AG09309 (cell line): ENCODE measurements at places on chromosomes 4 and X.

DNA sequence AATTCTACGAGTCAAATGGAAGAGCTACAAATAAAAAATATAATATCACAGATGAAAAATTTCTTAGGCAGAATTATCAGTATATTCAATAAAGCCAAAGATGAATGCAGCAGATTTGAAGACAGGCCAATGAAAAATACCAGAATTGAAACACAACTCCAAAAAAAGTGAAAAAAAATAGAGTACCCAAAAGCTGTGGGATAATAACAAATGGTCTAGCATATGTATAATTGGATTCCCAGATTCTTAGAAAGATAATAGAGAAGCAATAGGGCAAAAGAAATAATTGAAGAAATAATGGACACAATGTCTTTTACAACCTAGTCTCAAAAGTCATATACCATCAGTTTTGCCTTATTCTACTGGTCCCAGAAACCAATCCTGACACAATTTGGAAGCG is 4.4 kb downstream of the ANAPC10 start:
- DNase-seq: no peak

DNA sequence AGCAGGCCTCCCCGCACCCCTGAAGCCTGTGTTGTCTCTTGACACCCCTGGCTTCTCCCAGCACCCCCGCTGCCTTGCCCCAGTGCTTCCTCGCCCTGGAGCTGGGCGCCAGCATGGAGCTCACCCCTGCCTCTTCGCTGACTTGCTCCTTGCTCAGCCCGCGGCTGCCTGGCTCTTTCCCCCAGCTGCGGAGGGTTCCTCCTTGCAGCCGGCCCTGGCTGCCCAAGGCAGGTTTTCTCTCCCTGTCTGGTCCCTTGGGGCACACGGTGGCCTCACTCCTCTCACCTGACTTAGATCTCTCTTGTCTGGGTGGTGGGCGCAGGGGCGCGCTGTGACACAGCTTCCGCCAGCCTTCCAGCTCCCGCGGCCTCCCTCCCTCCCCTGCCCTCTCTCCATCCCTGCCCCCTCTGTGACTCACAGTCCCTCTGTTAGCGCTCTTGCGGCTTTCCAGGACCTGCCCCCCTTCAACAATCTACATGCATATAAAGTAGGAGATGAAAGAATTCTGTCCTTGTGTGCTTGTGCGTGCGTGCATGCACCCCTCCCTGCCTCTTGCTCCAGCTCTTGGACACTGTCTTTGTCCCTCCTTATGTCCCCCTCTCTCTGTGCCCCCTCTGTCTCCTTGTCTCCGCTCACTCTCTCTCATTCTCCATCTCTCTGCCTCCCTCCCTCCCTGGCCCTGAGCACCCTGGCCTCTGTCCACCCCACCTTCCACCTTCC is 2.2 kb downstream of the PLXNB3 start:
- DNase-seq: no peak

- no peak for DNase-seq
Measured at GRCh38 chr4:102308032-102308799, 37.1 kb downstream of the SLC39A8 start.

- peak; percentile 67 for DNase-seq
Measured at GRCh38 chr4:156322592-156322991, 368.9 kb upstream of the CTSO start.

DNA sequence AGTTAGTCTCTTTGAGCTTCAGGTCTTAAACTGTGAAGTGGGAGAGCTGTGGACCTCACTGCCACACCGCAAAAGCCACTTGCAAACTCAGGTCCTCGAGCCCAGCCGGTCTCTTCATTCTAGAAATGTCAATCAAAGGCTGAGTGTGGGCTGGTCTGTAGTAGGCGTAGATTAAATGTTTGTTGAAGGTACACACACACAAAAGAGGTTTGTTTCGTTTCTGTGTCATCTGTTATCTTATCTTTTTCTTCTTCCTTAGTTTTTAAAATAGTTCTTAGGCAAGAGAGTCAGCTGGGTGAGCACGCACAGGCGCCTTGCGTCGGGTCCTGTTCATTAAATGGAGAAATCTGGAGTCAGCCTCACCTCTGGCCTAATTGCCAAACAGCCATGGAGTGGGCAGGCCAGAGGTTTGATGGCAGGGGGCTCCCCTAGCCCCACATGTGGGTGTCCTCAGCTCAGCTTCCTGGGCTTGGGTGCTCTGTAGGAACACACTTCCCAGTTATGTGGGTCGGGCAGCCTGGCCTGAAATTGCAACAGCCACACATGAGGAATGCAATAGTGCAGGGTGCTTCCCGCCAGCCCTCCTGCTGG is 836 bp upstream of the PSAPL1 start:
- no peak for DNase-seq

DNA sequence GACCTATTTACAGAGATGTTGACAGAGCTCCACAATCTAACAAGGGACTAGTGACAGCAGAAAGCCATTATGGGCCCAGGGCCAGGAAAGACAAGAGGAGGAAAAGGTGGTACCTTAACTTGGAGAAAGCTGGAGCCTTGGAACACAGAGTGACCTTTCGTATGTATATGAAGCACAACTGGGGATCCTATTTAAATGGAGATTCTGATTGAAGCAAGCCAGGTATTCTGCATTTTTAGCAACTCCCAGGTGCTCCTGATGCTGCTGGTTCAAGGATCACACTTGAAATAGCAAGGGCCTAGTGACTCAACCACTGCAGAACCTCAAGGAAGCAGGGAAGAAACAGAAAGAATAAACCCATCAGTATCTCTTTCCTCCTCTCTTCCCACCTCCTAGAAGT is 99.4 kb downstream of the TMEM47 start:
- no peak for DNase-seq

DNA sequence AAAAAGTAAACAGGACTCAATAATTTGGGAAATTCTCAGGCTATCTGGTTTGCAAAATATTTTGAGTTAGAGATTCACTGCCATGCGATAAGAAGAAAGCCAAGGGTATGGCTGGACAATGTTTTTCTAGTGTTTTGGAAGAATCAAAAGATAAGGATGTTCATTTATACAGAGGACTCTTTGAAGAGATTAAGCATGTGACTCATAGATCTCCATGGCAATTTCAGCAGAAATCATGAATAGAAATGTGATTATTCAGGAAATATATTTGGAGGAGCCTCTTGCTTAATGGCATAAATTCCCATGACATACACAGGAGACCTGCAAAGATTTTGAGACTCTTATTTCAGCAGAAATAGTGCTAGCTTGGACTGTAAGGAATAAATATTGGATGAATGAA is 16.7 kb upstream of the FRAS1 start:
- no peak for DNase-seq

DNA sequence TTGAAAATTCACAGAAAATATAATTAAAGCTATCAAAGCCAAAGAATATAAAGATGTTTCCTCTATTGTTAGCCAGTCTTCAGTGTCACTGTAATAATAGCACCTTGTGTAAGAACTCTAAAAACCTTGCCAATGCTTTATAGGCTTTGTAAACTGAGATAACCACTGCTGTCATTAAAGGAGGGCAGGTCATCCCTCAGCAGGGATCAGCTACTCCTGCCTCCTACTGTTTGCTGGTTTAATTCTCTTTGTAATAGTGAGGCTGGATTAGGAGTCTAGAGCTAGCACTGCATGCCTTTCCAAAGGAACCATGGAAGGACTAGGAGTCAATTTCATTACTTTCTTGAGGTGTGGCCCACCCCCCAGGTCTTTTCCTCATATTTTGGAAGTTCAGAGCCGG is 46.2 kb downstream of the FHIP1A start:
- no peak for DNase-seq

GRCh38 chr4:139603576-139604410 is 47.8 kb upstream of the SETD7 start:
- no peak for DNase-seq

- DNase-seq: no peak
Measured at GRCh38 chrX:13285229-13285628, 34.6 kb downstream of the ATXN3L start.

DNA sequence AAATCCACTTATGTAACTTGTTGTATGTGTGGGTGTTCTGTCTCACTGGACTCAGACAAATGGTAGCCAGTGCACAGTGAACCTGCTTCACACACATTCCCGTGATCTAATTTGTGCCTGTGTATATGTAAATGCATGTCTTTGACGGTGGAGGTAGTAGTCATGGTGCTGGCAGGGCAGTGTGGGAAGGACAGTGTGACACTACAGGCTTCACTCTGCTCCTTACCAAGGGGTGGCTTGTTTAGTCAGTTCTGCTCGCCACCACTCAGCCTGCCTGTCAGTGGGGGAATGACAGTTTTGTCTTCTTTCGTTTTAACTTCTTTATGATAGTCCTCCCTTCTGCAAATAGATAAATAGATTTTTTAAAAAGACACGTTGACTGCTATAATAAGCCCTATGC is 17.7 kb upstream of the PAQR3 start:
- no peak for DNase-seq

DNA sequence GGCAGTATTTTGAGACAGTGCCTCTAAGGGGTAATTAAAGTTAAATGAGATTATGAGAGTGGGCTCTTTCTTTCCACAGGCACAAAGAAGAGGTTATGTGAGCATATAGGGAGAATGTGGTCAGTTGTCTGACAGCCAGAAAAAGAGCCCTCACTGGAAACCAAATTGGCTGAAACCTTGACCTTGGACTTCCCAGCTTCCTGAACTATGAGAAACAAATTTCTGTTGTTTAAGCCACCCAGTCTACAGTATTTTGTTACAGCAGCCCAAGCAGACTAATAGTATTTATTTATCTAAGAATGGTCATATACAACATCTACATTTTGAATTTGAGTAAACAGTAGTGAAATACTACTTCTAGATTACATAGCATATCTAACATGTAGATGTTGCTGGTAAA is 473.8 kb downstream of the IL15 start:
- DNase-seq: no peak

DNA sequence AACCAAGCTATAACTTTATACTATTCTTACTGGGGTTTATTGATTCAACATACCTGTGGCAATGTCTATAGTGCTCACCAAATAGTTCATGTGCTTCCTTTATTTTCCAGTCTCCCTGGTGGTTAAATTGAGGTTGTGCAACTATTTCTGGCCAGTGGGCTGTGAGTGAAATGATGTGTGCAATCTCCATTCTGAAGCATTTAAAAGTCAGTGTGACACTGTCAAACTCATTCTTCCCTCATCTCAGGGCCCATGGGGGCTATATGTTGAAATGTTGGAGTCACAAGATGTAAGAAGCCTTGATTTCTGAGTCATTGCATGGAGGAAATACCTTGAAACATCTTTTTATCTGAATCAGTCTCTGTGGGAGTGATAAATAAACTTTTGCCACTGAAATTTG is 414.3 kb upstream of the RPS6KA3 start:
- no peak for DNase-seq

DNA sequence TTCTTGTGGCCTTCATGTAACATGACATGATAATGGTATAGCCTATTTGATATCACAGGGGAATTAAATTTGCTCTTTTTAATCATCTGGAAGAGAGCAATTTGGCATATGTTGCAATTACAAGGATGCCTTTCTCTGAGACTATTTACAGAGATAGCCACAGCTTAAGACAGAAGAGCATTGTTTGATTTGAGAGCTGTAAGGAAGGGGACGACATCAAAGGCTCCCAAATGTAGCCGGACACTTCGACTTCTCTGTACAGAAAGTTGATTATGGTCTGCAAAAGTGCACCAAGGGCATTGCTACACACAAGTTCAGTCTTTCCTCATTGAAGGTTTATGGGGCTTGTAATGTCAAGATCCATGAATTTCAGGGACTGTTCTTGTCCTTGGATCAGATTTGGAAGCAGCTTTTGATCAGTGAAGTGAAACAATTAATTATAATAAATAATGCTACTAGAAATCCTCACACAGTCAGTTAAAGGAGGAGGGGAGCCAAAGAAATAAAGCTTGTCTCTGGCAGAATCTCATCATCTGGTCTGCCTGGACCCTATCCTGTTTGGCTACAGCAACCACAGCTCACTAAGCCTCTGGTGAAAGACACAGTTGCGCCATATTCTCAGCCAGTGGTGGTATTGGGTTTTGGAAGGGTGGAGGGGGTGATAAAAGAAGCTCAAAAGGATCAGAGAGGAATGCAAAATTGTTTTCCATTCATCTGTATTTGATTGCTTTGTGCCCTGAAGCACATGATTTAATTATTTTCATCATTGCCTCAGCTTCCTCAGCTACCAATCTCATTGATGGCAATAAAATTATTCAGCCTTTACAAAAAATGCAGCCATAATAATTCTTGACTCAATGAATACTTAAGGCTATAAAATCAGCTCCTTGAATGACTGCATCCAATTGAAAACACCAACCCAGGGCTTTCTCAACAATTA is 654.3 kb upstream of the LCORL start:
- DNase-seq: no peak

GRCh38 chrX:69362856-69363255 is 141.3 kb upstream of the NALF2 start:
- peak; percentile 47 for DNase-seq

DNA sequence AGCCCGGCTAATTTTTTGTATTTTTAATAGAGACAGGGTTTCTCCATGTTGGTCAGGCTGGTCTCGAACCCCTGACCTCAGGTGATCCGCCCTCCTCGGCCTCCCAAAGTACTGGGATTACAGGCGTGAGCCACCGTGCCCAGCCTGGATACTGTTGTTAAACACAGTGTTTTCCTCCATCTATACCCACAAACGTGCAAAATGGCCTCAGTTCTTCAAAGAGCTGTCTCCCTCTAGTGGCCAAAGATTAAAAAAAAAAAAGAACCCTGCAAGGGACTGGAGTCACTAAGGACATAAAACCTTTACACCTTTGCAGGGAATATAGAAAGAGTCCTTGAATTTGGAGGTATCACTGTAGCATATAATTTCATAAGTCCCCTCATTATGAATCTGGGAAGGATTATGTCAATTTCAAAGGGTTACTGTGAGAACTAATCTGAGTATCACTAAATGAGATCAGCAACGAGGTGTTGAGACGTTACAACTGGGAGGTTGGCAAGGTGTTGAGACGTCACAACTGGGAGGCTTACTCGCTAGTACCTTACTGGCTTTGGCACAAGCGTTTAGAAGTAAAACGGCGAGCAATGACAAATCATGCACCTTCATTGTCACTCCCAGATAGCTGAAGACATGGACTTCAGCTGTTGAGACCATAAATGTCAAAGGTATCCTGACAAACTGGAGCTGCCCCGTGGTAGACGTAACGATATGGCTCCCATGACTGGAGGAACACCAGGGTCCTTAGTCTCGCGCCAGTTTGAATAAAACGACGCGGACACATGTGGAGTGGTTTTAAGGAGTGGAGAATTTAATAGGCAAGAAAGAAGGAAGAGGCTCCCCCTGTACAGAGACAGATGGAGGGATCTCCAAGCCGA is 33.4 kb upstream of the ENPP6 start:
- peak; percentile 11 for DNase-seq
